ENCODE measurements at places on chromosomes 7 and 10.
A peak's percentile ranks its signal among the peaks of the same experiment; 100 is the strongest.

- no peak for DNase-seq
These were observed 557.1 kb downstream of the PTPRN2 start for GRCh38 chr7:158030566-158030965.

DNA sequence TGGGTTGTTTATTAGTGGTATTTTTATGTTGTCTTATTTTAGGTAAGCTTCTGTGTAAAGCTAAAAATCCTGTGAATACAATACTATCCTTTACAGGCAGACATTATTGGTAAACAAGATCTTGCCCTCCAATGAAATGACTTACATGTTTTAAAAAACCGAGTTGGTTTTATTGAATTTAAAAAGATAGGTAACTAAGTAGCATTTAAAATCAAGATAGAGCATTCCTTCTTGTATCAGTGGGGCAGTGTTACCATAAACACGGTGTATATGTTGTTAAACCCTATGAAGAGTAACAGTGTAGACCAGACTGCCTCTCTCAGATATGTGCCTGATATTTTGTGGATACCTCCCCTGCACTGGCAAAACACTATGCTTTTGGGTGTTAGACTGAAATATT is 81.0 kb downstream of the SNX10 start:
- DNase-seq: no peak

DNA sequence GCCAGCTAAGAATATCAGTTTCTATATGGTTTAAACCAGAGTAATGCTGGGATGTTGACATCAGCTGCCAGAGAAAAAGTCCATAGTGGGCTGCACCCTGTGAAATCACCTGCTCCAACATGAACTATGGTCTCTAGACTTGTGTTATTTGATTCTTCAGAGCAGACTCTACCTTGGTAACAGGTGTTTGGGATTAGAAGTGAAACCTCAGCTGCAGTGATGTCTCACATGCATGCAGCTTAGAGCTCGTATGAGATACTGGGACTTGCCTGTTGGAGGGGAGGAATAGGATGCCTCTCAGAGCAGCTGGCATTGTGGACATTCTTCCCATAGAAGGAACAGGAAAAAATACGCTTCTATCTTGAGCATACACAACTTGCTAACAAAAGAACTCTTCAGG is 287.1 kb upstream of the CSTF2T start:
- no peak for DNase-seq

- no peak for DNase-seq
These were observed 190.4 kb downstream of the SKIDA1 start for GRCh38 chr10:21334891-21335696.

GRCh38 chr7:140691376-140692045 is 5.0 kb upstream of the NDUFB2 start:
- DNase-seq: no peak

DNA sequence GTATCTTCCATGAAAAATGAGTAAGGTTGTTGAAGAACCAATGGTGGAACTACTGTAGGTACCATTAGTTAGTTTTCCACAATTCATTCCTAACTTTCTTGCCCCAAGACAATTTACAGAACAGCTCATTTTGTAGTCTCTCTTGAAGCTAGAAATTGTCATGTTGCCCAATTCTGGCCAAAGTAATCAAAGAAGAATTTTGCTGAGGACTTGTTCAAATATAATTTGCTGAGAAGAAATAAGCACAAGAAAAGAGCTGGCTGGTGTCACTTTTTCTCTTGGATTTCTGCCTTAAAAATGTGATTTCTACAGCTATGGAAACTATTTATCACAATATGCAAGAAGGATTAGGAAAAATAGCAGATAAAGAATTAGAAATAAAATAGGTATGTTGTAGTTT is 199.2 kb upstream of the SEMA3A start:
- DNase-seq: no peak

DNA sequence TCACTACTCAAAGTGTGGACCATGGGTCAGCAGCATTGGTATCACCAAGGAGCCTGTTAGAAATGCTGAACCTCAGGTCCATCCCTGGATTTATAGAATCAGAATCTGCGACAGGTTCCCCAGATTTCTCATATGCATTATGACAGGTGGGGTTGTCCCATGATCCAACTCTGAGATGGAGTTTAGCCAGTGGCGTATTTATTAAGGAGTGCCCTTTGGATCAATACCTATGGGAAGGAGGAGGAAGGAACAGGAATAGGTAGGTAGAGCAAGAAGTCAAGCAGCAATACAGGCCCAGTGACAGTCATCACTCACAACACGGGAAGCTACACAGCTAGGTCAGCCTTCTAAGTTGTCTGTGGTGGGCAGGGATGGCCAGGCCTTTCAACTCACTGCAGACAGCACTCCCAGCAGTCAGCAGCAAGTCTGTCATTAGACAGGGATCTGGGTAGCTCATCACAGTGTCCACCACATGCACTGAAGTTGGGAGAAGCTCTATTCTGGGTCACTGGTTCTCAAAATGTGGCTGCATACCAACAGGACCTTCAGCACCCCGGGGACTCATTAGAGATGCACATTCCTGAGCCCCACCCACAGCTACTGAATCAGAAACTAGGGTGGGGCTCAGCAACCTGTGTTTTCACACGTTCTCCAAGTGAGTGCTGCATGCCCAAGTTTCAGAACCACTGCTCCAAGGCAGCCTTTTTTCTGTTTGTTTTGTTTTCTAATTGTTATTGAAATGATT is 532.3 kb upstream of the GALNT17 start:
- DNase-seq: no peak

GRCh38 chr7:116342125-116342524 is 131.8 kb downstream of the TES start:
- DNase-seq: no peak

DNA sequence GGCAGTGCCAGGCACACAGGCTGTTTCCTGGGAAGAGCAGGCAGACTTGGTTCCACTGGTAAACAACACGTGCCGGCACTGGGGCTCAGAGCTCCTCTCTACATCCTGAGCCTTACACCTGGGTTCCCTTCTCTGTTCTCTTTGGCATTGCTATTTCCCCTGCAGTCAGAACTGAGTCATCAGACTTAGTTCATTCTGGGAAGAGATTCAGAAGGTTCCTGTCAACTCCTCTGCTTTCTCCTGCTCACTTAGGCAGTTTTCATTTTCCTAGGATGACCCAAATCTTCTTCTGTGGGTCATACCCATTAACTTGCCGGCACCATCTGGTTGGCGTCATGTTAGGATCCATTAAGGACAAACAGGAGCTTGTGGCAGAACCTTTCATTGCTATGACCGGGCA is 33.4 kb upstream of the LRRC18 start:
- DNase-seq: no peak

DNA sequence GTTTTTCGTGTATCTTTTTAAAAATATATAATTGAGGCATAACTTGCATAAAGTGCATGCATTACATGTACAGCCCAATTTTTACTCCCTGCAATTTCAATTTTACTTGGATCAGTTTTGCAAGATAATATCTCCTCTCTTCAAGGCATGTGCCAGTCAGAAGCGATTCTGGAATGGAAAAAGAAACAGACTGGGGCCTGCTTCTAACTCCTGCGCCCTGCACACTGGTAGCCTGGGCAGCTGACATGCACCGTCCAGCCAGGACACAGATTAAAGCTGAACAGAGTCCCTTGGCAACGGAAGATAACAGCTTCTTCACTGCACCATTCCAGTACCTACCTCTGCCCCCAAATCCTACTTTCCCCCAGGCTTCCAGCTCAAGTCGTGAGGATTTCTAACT is 182.1 kb downstream of the FAM107B start:
- peak; percentile 2 for DNase-seq

GRCh38 chr10:32471232-32471631 is 25.3 kb downstream of the CCDC7 start:
- DNase-seq: no peak

- DNase-seq: no peak
These were observed 25.6 kb upstream of the GALNTL5 start for GRCh38 chr7:151930695-151931094.

GRCh38 chr7:56079450-56080185 is 13.1 kb downstream of the PHKG1 start:
- DNase-seq: no peak

DNA sequence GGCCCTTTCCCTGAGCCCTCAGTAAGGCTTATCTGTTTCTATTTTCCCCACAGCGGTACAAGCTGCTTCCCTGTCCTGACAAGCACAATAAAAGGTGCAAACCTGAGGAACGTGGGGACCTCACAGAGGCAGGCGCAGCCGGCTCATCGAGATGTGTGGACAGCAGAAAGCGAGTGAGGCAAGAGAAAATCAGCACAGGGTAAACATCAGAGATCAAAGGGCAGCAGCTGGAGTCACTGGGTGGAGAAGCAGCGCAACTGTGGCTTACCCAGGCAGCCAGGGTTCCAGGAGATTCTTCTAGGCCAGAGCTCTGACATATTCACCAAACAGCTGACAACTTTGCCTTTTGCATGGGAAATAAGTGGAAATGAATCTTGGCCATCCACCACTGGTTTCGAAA is 212.6 kb downstream of the WDR11 start:
- no peak for DNase-seq

DNA sequence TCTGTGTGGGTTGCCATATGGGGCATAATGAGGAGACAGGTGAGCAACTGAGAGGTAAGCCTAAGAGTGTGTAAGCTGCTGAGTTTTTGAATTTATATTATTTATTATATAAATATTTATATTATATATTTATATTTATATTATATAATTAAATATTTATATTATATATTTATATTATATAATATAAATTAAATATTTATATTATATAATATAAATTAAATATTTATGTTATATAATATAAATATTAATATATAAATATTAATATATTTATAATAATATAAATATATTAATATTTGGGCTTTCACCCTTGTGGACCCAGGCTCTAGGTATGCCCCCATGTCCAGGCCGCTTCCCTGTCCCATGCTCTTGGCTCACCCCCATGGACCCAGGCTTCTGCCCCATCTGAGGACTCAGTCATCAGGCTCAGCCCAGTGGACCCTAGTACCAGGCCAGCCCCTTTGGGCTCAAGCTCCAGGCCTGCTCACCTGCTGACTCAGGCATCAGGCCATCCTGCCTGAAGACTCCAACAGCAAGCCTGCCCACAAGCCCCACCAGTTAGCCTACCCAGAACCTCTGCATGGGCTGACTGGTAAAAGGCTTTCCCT is 755.4 kb downstream of the SUGCT start:
- no peak for DNase-seq

DNA sequence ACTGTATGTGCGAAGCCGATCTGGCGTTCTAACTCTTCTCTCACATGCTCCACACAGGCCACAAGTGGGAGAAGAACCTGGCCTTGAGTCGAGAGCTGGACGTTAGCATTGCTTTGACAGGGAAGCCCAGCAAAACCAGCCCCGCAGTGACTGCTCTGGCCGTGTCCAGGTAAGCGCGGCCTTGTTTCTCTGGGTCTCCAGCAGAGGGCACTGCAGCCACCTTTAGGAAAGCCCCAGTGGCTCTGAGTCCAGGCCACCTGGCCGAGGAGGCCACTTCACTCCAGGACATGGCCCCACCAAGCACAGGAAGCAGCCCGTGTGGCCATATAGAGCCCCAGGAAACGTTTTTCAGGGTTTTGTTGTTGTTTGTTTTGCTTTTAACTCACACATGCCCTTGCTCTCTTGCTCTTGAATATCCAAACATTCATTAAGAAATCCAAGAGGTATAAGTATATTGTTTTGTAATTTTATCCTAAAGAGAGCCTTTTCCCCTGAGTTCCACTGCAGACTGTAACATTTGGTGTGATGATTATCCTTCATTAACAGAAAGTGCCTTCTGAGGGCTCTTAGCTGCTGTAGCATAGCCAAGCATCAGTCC is 41.8 kb upstream of the LRRC18 start:
- DNase-seq: no peak

- DNase-seq: no peak
These were observed 18.3 kb downstream of the VWDE start for GRCh38 chr7:12385364-12385786.

DNA sequence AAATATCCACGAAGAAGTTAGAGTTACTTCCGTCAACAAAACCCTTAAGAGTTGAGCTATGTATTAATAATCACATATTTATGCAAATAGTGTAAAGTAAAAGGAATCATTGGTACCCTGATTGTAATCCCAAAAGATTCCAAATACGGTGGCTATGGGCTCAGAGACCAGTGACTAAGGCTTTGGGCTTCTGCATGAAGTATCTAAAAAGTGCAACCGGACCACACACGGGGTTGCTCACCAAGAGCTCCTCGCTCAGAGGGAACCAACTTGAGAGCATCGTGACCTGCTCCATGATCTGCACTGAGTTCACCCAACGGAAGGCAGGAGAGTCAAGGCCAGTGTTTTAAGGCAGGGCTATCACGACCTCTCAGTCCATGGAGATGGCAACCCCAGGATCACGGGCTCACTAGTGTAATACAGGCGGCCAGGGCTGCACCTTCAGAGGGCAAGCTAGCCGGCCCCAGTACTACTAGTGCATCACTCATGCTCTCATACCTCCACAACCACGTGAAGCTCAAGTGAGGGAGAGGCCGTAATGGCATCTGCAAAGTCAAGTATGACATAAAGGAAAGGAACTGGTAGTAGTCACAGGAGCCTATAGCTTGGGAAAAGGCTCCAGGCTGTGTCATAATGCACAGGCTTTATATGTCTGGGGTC is 77.1 kb upstream of the CAMK2B start:
- no peak for DNase-seq

GRCh38 chr10:91775731-91776130 is 22.5 kb upstream of the TNKS2 start:
- no peak for DNase-seq

DNA sequence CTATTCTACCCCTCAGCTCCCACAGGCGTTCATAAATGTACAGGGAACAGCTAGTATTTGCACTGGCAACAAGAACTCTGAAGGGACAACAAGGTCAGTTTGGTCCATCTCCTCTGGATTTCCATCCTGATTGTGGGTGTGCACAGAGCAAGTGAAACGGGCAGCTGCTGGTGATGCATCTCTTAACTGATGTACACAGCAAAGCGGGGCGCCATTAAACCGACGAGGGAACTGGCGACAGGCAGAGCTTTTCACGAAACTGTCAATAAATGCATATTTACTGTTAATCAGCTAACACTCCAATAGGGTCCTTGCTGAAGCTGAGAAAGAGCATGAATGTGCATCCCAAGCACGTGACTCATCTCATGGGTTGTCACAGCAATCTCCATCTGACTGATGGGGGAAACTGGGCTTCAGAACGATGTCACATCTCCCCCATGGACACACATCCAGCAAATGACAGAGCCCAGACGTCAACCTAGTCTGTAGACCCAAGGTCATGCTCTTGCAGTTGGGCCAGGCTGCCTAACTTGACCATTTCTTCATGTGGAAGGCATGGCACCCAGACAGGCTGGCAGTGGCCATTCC is 54.2 kb downstream of the FAM53B start:
- DNase-seq: no peak

- no peak for DNase-seq
These were observed 53.4 kb downstream of the COL17A1 start for GRCh38 chr10:104032144-104032775.

- no peak for DNase-seq
These were observed 94.8 kb upstream of the HDAC9 start for GRCh38 chr7:18400726-18401125.

- DNase-seq: no peak
These were observed 5.6 kb downstream of the FASTK start for GRCh38 chr7:151074817-151075661.

GRCh38 chr10:128866551-128866950 is 600.5 kb upstream of the MGMT start:
- DNase-seq: no peak

- DNase-seq: no peak
These were observed 56.0 kb upstream of the CYP2C18 start for GRCh38 chr10:94627511-94627910.

- no peak for DNase-seq
These were observed 60.6 kb upstream of the UBE3C start for GRCh38 chr7:157077986-157078644.
